ENCODE measurements at places on chromosomes 11 and 22. TPM values are rescaled to one million over a fixed set of nuclear protein-coding genes. Genes with fewer than 3 reads are reported as not detected.
A peak's percentile ranks its signal among the peaks of the same experiment; 100 is the strongest.

- H3K4me3 ChIP-seq, result no peak overlapping the region
- H3K27ac ChIP-seq, result no peak overlapping the region
- H3K36me3 ChIP-seq, result no peaks in the 10 kb centered on the region
- DNase-seq, result no peak
Measured at GRCh38 chr11:66853242-66854229, 3.3 kb upstream of the LRFN4 start.

DDTL gene
- polyA plus RNA-seq, result 6.9 TPM

- H3K27ac ChIP-seq, result no peak overlapping the region
- no peaks in the 10 kb centered on the region for H3K27me3 ChIP-seq
- H3K4me1 ChIP-seq, result no peaks in the 10 kb centered on the region
- no peak for DNase-seq
- no peaks in the 10 kb centered on the region for H3K36me3 ChIP-seq
Measured at GRCh38 chr11:73783483-73784020, 4.1 kb upstream of the MRPL48 start.

- no peaks in the 10 kb centered on the region for H3K4me1 ChIP-seq
- no peak for DNase-seq
- H3K27me3 ChIP-seq, result no peaks in the 10 kb centered on the region
Measured at GRCh38 chr22:48786679-48786996, 1041.0 kb downstream of the BRD1 start.

DNA sequence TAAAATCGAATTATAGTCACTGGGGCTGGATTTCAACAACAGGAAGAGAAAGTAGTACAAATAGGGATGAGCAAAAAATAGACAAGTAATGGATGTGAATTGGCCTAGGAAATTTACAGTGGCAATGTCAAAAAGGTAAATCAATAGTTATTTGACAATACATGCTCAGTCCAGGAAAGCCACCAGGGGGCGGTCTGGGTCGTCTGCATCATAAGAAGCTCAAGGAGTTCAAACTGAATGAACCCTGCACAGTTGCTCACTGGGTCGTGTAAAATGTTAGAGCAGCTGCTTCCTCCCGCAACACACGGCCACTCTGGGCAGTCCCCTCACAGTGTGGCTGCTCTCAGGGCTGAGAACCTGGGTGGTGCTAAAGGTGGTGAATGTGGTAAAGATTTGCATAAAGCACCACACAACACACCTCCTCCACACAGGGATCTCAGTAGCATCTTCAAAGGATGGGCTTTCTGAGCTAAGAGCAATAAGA lies 85.9 kb downstream of the ZNF280B start:
- H3K4me3 ChIP-seq, result no peak overlapping the region
- H3K27ac ChIP-seq, result no peak overlapping the region
- no peaks in the 10 kb centered on the region for H3K36me3 ChIP-seq
- DNase-seq, result peak; percentile 74
- H3K27me3 ChIP-seq, result no peaks in the 10 kb centered on the region

DNA sequence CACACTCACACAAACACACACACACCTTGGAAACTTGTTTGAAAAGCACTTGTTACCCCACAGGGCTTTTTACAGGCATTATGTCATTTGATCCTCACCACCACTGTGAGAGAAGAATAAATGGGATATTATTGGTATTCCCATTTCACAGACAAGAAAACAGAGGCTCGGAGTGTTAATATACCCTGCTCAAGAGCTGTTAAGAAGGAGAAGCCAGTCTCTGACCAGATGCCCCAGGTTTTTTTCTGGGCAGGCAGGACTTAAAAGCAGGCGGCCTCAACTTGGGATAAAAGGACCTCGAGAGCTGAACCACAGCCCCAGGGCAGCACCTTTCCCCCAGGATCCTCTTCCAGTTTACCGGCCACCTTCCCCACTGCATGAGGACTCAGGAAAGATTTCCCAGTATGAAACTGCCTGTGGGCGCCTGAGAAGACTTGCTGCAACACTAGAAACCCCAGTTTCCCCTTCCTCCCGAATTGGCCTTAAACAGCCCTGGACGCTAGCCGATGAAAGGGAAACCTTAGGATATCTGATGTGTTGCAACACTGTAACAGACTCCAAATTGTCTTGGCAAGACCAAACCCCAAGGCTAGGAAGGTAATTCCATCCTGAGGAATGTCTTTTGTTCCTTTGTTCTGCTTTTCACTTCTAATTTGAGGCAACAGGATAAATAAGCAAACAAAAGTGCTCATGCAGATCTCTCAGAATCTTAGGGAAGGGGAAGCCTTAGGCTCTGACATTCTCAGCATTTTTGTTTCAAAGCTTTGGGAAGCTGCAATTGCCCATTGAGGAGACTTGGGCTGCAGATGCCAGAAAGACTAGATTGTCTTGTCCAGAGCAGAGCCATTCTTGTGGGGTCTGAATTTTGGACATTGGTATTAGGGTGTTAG lies 173.5 kb downstream of the TRIM29 start:
- no peaks in the 10 kb centered on the region for H3K36me3 ChIP-seq
- H3K27ac ChIP-seq, result no peak overlapping the region
- H3K4me1 ChIP-seq, result no peaks in the 10 kb centered on the region
- no peak overlapping the region for H3K4me3 ChIP-seq
- DNase-seq, result no peak
- H3K27me3 ChIP-seq, result no peaks in the 10 kb centered on the region
